H9 (cell line): ENCODE measurements at places on chromosomes 1 and 21.
A peak's percentile ranks its signal among the peaks of the same experiment; 100 is the strongest.

DNA sequence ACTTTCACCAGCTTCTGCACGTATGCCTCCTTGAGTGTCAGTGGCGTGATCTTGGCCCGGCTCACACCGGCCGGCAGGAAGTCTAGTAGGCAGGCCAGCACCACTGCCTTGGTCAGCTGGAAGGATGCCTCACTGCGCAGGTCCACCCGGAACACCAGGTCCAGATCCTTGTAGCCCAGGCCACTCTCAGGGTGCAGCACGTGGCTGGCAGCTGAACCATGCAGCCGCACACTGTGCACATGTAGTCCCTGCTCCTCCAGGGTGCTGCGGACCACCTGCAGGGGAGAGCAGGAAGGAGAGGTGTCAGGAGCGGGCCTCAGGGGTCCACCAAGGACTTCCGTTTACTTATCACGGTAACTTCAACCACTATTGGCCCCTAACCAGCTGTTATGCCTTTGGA is 6.0 kb downstream of the TENT5B start:
- peak; percentile 76 for DNase-seq

DNA sequence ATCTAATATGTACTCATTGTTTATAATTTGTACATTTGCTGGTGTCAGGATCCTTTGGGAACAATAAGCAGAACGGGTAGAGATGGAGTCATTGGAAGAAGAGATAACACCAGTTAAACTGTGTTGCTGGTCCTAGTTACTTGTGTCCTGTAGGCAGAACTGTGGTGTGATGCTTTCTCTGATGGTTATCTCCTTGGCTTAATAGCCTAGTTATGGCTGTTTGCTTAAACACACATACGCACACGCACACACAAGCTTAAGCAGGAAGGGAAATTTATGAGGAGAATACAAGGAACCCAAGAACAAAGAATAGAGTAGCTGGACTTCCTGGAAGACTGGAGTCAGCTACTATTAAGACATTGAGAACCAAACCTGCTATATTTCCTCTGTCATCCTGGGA is 5.7 kb upstream of the PKN2 start:
- no peak for DNase-seq

GRCh38 chr1:103788377-103788776 is 38.7 kb downstream of the AMY1C start:
- DNase-seq, result no peak

DNA sequence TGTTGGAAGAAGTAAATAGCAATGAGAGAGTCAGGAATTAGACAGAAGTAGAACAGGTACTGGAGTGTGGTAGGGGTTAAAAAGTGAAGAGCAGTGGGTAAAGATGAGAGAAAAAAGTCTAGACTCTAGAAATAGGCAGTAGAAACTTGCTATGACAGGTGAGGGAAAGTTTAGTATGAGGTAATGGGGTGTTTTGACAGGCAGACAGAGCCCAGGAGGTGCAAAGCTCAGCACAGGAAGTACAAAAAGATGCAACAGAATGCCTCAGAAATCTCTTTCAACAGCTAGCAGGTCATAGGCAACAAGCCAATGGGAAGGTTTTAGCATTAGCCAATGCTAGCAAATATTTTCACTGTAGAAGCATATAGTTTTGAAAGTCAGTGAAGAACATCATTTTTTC is 319.1 kb upstream of the SGIP1 start:
- no peak for DNase-seq

DNA sequence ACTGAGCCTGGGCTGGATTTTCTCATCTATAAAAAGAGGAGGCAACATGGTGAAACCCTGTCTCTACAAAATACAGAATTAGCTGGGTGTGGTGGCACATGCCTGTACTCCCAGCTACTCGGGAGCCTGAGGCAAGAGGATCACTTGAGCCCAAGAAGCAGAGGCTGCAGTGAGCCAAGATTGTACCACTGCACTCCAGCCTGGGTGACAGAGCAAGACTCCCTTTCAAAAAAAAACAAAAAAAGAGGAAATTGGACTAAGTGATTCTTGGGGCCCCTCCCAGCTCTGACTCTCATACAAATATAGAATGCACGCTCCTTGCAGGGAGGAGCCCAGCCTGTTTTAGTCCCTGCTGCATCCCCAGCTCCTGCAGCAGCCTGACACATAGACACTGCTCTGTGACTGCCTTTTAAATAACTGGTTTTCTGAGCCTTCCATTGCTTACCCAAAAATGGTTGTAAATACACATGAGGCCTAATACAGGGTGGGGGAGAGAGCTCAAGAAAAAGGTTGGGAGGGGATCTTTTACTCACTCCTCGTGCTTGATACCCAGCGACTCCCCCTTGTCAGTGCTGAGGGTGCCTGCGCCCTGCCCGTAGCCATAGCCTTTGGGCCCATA is 17.2 kb downstream of the CSRP1 start:
- DNase-seq, result no peak

DNA sequence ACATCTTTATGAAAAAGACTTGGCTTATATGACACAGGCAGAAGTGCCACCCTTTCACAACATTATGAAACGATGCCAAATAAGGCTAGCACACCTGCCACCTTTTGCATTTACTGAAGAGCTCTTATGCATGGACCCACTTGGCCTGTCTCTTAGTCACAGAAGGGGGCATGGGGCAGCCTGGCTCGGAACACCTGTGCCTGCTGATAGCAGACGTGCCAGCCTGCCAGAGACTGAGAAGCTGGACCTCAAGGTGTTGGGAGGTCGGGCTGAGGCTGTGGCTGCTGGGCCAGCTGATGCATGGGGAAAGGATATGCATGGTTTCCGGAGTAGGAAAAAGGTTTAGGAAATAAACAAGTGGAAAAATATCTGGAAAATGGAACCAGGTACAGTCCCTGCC is 21.5 kb downstream of the RCAN1 start:
- DNase-seq, result no peak

DNA sequence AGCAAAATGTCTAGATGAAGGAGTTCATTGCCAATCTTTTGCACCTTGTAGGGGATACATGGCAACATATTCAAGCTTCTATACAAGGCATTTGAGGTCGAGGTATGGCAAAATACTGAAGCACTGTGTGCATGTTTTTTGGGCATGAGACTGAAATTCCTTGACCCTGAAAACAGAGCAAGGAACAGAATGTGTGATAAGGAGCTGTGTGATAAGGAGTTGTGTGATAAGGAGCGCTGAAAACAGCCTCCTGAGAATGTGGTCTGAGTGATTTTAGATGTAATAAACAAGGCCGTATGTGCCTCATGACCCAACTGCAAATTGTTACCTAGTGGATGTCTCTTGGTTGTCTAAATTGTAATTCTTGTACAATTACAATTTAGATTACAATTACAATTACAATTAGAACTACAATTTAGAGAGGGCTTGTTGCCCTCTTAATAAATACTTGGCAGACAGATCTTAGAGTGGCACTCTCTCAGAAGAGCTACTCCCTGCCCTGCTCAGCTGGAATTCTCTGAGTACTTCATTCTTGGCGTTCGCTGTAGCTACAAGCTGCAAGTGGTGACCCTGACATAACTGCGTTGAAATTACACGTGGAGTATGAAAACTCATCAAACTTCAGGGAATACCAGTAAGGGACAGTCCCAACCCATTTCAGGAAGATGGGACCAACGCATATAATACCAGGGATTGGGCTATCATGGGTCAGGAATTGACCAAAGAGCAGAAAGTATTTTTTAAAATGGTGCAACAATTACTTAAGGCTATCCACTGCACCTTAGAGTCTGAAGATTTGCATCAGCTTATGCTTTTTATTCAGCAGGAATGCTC is 20.0 kb upstream of the ITLN1 start:
- no peak for DNase-seq

GRCh38 chr1:201381130-201381529 is 3.6 kb upstream of the TNNT2 start:
- no peak for DNase-seq

DNA sequence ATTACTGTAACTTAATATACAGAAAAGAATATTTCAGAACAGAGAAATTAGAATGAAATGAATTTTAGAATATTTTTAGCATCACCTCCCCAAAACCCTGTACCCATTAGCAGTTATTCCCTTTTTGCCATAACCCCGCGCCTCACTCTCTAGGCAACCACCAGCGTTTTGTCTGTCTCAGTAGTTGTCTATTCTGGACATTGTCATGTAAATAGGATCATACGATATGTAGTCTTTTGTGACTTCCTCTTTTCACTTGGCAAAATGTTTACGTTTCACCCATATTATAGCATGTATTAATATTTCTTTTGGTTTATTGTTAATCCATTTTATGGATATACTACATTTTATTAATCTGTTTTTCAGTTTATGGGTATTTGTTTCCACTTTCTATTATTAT is 24.9 kb downstream of the SOAT1 start:
- no peak for DNase-seq

- DNase-seq, result no peak
Measured at GRCh38 chr1:118113261-118113660, 71.8 kb downstream of the SPAG17 start.

DNA sequence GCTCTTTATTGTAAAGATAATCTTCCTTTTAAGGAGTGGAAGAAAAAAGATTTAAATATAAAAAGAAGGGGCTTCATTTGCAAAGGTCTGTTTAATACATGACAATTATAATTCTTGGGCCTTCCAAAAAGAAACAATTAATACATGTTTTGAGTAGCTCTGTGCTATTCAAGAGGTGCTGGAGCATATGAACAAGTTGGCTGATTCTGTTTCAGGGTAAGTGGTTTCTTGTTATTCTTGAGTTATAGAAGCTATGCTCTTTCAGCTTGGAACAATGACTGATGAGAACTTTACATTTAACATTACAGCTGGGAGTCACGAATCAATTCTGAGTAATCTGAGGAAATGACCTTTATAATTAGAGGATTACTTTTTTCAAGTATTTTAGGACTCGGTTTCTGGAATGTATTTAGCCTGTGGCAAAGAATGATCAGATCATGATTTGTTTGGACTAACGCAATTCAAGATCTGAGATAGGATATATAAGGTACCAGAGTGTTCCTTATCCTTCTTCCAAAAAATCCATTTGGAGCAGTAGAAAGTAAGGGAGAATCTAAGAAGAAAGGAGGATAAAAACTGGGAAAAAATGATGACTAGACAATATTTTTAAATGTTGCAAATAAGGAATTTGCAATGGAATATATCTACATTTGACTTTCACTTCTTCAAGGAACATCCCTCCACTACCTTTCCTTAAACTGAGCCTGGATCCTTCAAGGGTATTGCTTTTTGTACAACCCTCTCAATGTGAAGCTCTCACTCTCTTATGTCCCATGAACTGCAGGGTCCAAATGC is 77.1 kb upstream of the KCTD3 start:
- DNase-seq, result no peak

DNA sequence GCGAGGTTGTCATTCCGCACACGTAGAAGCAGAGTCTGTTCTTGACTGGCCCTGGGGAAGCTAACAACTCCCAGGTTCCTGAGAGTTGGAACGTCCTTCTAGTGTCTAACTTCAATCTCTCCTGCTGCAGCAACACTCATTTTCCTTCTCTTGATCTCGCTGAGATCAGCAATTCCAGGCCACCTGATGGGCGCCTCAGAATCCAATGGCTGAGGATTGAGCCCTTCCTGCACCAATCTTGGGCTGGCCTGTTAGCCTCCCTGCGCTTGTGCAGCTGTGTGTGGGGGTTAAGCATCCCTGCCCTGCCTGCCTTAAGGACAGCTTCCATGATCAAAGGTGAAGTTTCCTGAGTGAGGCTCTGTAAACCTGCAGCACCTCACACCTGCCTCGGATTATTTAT is 87.9 kb downstream of the SYT2 start:
- DNase-seq, result no peak

- DNase-seq, result no peak
Measured at GRCh38 chr1:39458991-39459390, 32.4 kb upstream of the BMP8A start.

GRCh38 chr1:89670163-89670562 is 37.2 kb downstream of the LRRC8C start:
- no peak for DNase-seq

- no peak for DNase-seq
Measured at GRCh38 chr1:68495968-68496679, 758 bp downstream of the DEPDC1 start.

- DNase-seq, result no peak
Measured at GRCh38 chr21:31161157-31161556, 122.9 kb upstream of the KRTAP19-8 start.

DNA sequence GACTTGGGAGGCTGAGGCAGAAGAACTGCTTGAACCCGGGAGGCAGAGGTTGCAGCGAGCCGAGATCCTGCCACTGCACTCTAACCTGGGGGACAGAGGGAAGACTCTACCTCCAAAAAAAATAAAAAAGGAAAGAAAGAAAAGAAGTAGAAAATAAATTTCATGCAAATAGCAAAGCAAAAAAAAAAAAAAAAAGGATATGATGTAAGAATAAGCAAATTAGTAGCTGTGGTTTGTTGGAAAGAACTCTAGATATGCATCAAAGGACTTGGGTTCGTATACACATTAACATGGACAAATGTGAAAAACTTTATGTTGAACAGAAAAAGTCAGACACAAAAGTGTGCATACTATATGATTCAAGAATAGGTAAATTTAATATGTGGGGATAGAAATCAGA is 11.9 kb downstream of the WASF2 start:
- DNase-seq, result no peak

GRCh38 chr1:164443166-164443565 is 115.8 kb upstream of the PBX1 start:
- no peak for DNase-seq

DNA sequence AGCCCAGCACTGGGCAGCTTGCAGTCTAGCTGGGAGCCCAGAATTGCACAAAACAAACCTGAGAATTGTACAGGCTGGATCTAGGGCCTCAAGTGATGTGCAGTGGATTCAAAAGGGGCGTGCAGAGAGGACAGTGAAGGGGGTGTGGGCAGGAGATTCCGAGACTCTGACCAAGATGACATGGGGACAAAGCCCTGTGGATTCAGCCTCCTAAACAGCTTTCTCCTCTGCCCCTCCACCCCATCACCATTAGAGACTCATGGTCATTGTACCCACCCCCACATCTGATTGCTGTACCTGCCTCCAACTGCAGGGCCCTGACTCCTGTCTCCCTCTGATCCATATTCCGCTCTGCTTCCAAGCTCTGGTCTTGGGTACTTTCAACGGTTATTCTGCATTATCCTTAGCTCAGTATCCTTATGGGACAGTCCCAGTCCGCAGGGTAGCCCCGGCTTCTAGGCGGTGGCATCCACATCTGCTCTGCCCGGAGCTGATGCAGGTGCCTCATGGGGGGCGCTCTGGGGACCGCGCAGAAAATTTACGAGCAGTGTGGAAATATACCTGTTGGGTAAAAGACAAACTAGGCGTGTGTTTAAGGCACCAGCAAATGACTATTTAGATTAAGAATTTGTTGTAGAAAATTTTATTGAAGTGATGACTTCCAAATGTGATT is 1.7 kb upstream of the BMP8A start:
- no peak for DNase-seq

- no peak for DNase-seq
Measured at GRCh38 chr1:97893844-97894243, 27.0 kb downstream of the DPYD start.

DNA sequence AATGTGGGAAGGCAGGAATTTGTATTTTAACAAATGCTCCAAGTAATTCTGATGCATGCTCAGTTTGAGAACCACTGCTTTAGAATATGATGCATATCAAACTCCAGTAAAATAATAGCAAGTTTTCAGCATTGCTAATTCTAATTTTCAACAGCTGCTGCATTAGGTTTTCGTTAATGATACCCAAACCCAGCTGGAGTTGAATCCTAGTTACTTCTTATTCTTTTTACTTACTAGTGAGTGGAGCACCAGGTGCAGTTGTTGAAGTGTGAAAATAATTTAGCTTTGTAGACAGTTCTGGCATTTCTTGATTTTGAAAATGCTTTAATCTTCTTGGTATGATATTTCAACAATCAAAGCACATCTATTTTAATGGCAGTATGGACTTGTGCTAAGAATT is 138.5 kb downstream of the HS2ST1 start:
- DNase-seq, result no peak
